ENCODE measurements at places on chromosomes 1 and 21.

DNA sequence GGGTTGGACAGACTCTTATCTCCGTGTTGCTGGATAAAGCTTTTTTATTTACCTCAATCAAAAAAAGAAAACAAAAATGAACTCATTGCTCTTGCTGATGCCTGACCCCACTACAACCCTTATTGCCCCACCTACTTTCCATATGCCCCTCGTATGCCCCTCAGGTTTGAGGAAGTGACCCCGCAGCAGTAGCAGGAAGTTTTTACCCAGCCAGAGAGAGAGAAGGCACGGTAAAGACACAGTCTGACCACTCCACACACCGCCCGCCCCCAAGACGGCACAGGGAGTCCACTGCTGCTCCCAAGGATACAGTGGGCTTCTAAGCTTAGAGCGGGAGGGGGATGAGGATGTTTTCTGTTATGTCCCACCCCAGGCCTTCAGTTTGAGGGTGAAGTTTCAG is 9.8 kb downstream of the PLEKHO1 start:
- no peaks in the 10 kb centered on the region for H3K27me3 ChIP-seq
- DNase-seq: no peak
- H3K27ac ChIP-seq: peak overlapping the region; percentile 74
- no peak overlapping the region for H3K4me3 ChIP-seq
- peaks cover 24% of the 10 kb centered on the region for H3K4me1 ChIP-seq

DNA sequence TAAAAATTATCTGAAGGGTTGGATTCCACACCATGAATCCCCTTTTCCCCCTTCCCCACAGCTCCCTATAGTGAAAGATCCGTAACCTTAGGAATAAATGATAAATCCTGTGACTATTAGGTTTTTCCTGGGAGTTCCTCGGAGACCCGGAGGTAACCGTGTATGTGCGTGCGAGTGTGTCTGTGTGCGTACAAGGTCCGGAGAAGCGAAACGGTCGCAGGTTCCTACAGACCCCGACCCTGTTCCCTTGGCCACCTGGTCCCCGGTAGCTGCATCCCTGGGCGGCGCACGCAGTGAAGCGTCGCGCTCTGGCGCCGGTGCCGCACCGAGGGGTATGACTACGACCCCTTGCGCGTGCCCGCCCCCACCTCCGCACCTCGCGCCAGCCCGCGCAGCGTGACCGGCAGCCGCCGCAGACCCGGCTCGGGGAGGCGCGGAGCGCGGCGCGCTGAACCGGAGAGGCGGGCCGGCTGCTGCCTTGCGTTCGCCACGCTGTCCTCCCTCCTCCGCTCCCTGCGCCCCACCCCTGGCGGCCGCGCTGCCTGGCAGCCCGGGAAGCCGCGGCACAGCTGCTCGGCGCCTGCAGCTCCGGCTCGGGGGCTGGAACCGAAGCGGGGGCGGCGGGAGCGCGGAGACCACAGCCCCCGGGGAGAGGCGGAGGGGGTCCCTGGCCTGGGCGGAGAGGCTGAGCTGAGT is at the start of gene AK5:
Gene AK5, plus strand, starts transcription at position 529 of the 696 bp plus-strand sequence. CDS start 295 bp downstream, outside the sequence.
- H3K27ac ChIP-seq: no peak within 1 kb of the TSS
- peak; percentile 68 for DNase-seq
- no peaks in the 10 kb centered on the region for H3K36me3 ChIP-seq
- H3K4me1 ChIP-seq: no peaks in the 10 kb centered on the region
- peaks cover 79% of the 10 kb centered on the region for H3K27me3 ChIP-seq

- no peaks in the 10 kb centered on the region for H3K27me3 ChIP-seq
- H3K4me3 ChIP-seq: no peak overlapping the region
- H3K4me1 ChIP-seq: peaks cover 9% of the 10 kb centered on the region
- DNase-seq: no peak
- H3K27ac ChIP-seq: peak overlapping the region; percentile 30
These were observed 11.4 kb upstream of the MAGOH start for GRCh38 chr1:53249706-53250105.

- peaks cover 20% of the 10 kb centered on the region for H3K4me1 ChIP-seq
- H3K27ac ChIP-seq: no peak overlapping the region
- no peak for DNase-seq
These were observed 166.5 kb downstream of the LMO4 start for GRCh38 chr1:87495147-87495546.

- H3K27ac ChIP-seq: peak overlapping the region; percentile 21
These were observed 152.2 kb downstream of the SIPA1L2 start for GRCh38 chr1:232477728-232478127.

DNA sequence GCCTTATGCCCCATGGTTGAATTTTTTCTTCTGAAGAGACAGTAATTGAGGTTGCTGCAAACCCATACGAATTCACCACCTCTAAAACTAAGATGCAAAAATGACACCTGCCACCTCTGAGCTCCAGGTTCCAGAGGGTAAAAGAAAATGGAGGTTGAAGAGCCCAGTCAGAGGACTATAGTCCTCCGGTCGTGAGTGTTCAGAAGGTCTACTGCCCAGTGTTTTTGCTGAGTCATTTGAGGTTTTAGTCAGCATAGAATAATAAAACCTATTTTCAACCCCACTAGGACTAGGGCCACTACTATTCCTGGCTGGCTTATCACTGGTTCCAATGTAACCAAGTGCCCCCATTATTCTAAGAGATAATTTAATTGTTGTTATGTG is 12.9 kb upstream of the SLAMF7 start:
- DNase-seq: peak; percentile 17
- peaks cover 6% of the 10 kb centered on the region for H3K27me3 ChIP-seq
- no peaks in the 10 kb centered on the region for H3K36me3 ChIP-seq
- H3K27ac ChIP-seq: peak overlapping the region; percentile 72
- H3K4me1 ChIP-seq: peaks cover 8% of the 10 kb centered on the region
- H3K4me3 ChIP-seq: no peak overlapping the region

- H3K4me3 ChIP-seq: no peak overlapping the region
- H3K36me3 ChIP-seq: no peaks in the 10 kb centered on the region
- no peaks in the 10 kb centered on the region for H3K27me3 ChIP-seq
These were observed 165.1 kb downstream of the DAB1 start for GRCh38 chr1:57258557-57259325.

GRCh38 chr21:34510148-34511142 is 1.6 kb downstream of the KCNE1 start:
- DNase-seq: peak; percentile 86
- H3K27me3 ChIP-seq: no peaks in the 10 kb centered on the region
- no peaks in the 10 kb centered on the region for H3K36me3 ChIP-seq
- peaks cover 4% of the 10 kb centered on the region for H3K4me1 ChIP-seq

DNA sequence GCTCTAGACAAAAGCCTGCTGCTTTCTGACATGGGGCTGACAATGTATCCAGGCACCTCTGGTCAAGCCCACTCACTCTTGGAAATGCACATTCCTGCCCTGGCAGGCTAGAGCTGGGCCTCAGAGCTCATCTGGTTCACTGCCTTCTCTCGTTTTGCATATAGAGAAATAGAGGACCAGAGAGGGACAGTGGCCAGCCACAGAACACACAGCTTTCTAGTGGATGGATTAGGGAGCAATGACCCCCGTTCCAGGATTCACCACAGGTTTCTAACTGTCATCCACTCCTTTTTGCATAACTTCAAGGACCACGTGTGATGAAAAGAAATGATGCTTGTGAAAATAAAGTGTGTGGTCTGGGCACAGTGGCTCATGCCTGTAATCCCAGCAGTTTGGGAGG is 129.6 kb upstream of the IGSF21 start:
- no peak overlapping the region for H3K4me3 ChIP-seq
- no peaks in the 10 kb centered on the region for H3K36me3 ChIP-seq
- no peak overlapping the region for H3K27ac ChIP-seq
- no peaks in the 10 kb centered on the region for H3K4me1 ChIP-seq
- no peak for DNase-seq

DNA sequence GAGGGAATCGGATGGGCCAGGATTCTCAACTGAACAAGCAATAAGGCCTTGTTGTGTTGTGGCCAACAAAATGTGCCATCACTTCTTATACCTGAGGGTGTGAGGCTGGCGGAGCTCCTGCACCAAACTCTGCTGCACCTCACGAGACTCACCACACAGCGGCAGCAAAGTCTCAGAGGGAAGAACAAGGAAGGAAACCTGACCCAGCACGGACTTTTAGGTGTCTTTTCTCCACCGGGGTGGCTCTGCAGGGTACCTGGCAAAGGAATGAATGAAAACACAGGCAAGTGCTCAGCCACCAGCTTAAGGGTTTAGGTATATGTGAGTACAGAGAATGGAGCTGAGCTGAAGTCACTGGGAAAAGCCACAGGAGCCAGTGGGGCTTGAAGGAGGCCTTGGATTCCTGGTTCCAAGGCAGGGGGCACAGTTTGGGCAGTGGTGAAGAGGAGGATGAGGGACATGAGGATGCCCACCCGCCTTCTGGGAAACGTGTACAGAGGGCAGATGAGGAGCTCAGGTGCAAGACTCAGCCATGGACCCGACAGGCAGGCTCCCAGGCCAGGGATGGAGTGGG is 31.1 kb upstream of the HSD3B1 start:
- H3K27me3 ChIP-seq: no peaks in the 10 kb centered on the region
- no peaks in the 10 kb centered on the region for H3K36me3 ChIP-seq
- DNase-seq: peak; percentile 73
- H3K4me3 ChIP-seq: no peak overlapping the region
- no peaks in the 10 kb centered on the region for H3K4me1 ChIP-seq
- no peak overlapping the region for H3K27ac ChIP-seq

GRCh38 chr1:55559842-55560241 is 344.7 kb upstream of the USP24 start:
- no peaks in the 10 kb centered on the region for H3K27me3 ChIP-seq
- H3K36me3 ChIP-seq: no peaks in the 10 kb centered on the region

- no peak for DNase-seq
- no peaks in the 10 kb centered on the region for H3K36me3 ChIP-seq
- H3K4me1 ChIP-seq: no peaks in the 10 kb centered on the region
- H3K4me3 ChIP-seq: no peak overlapping the region
- H3K27me3 ChIP-seq: no peaks in the 10 kb centered on the region
- H3K27ac ChIP-seq: no peak overlapping the region
These were observed 25.9 kb downstream of the COL6A1 start for GRCh38 chr21:46007492-46007868.

GRCh38 chr1:188958461-188959115 is 1519.1 kb downstream of the BRINP3 start:
- DNase-seq: no peak
- H3K4me3 ChIP-seq: no peak overlapping the region
- H3K36me3 ChIP-seq: no peaks in the 10 kb centered on the region
- no peaks in the 10 kb centered on the region for H3K27me3 ChIP-seq
- no peak overlapping the region for H3K27ac ChIP-seq

DNA sequence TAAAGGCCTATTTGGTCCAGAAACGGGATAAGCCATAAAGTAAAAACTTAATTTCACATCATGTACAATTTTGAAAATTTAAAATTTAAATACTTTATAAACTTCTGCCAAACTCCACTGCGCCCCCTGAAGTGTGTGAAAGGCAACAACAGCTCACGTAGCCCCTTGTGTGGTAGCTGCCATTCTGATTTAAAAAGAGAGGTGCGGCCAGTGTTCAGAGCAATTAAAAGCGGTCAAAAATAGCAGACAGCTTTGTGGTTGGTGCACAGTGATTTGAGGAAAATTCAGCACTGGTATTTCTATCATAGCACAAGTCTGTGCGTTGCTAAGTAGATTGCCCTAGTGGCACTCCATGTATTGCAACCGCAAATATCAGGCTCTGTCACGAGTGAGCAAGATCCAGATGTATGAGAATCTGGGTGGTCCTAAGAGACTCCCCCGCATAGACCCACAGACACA is 122.5 kb downstream of the ATG4C start:
- H3K4me1 ChIP-seq: no peaks in the 10 kb centered on the region
- peak; percentile 47 for DNase-seq
- no peaks in the 10 kb centered on the region for H3K36me3 ChIP-seq

DNA sequence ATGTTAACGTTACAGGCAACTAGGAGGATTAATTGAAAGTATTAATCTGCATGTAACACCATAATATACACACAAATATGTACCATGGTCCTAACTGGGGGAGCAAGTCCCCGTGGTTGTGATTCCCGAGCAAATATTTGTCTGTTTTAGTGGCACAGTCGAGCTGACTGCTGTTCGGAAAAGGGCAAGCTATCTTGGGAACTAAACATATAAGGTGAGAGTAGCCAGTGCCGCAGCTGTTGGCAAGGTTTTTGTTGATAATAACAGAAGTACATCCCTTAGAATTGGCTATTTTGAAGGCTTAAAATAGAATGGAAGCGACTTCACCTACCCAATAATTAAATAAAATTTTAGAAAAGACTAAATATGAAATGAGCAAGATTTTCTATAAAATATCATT is 45.5 kb downstream of the UCHL5 start:
- H3K27ac ChIP-seq: peak overlapping the region; percentile 14
- H3K4me1 ChIP-seq: no peaks in the 10 kb centered on the region

Data from cardiac muscle cell (in vitro differentiated cells and primary cell).